Stimulated activated CD4-positive, alpha-beta T cell treated with anti-CD3 and anti-CD28 coated beads, Interleukin-12 subunit alpha, Interleukin-12 subunit beta, amount 100 ng/mL, for 48 hours (primary cell): ENCODE measurements at places on chromosomes 12 and 14.
A peak's percentile ranks its signal among the peaks of the same experiment; 100 is the strongest.

DNA sequence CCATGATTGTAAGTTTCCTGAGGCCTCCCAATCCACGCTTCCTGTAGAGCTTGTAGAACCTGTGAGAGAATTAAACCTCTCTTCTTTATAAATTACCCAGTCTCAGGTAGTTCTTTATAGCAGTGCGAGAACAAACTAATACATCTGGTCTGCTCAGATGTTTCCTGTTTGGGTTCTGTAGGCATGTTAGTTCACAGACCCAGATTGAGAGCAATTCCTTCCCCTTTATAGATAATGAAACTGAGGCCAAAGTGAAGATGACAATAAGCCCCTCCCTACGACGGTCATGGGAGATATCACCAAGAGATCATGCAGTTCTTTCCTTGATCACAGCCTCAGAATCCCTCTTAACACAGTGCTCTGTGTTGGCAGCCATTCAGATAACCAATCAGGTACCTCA is 76.5 kb upstream of the CLMN start:
- DNase-seq: no peak

DNA sequence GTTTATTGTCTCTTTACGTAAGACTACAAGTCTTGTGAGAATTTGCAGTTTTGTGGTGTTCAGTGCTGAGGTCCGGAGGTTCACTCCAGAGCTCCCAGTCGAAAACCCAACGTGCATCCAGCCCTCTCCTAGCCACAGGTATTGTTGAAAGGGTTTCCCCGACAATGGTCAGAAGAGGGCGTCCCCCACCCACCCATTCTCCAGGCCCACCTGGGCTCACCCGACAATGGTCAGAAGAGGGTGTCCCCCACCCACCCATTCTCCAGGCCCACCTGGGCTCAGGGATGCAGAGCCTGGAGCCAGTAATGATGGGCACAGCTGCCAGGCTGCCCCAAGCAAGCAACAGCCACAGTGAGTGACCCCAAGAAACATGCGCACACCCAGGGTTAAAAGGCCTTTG is 126.8 kb upstream of the EVL start:
- no peak for DNase-seq

DNA sequence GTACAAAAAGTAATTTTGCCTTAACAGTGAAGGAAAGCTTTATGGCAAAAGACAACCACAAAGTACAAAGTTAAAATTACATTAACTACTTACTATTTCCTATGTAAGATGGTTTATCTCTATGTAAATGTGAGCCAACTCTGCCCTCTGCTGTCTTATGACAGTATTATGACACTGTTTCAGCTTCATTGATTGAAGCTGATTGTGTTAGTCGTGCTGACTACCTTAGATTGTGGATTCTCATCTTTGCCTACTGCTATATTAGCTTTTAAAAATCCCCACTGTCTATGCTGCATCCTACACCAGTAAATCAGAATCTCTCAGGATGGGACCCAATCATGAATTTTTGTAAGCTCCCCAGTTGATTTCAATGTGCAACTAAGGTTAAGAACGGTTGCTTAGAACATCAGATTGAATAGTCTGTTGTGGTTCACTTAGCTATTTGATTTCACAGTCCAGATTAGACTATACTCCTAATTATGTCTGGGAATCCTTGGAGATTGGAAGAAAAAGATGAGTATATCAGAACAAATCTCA is 12.2 kb upstream of the SPTB start:
- peak; percentile 31 for DNase-seq

DNA sequence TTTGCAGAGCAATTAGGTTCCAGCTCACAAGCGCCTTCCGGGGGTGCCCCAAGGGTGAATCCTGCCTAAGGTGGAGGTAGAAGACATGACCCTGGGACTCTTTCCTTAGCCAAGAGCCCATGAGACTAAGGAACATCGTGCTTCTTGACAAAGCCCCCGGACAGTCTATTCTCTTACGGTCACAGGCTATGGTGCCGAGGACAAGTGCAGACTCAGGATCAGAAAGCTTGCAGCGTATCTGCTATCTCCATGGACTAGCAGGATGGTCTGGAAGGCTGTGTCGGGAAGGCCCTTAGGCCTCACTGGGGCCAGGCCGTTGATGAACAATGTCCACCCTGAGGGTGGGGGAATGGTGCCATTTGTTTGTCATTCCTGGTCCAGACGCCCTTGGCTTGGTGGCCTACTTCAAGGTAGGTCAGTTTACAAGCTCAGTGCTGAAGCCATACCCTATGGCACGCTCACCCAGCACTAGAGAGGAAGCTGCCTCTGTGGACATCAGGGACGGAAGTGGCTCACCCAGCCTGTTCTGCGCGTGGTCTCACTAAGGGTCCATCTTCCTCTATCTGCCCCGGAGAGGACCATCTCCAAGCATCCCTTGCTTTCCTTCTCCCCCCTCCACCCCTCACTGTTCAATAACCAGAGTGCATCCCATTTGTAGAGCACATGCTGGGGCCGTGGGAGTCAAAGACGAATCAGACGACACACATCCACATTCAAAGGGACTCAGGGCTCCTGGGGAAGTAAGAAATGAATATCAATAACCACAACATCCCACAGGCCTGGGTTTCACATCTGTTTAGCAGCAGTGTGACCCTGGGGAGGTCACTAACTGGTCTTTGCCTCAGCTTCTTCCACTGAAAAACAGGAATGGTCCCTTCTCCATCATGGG is 45.0 kb upstream of the IQSEC3 start:
- peak; percentile 33 for DNase-seq

DNA sequence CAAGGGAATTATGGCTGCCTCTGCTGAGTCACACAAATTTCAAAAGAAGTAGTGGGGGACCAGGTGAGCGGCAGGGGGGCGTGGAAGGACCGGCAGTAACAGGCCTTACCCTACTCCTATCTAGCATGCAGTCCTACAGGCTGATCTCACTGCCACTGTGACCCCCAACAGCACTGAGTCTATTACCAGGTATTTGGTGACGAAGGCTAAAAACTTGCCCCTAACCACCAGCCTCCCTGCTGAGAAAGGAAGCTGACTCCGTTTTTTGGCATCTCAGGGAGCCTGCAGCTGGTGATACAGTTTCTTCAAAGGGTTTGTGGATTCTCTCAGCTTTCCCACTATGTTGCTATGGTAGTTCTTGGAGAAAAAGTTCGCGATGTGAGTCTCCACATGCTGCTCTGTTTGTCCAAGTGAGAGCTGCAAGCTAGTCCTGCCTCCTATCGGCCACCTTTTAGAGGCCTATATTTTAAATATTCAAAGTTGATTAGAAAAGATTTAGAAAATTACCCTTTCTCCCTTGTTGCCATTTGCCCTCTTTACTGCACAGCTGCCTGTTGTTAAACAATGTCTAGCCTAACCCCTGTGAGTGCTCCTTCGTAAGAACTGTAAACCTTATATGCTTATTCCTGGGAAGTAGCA is 57.1 kb upstream of the SLCO1B1 start:
- DNase-seq: no peak

DNA sequence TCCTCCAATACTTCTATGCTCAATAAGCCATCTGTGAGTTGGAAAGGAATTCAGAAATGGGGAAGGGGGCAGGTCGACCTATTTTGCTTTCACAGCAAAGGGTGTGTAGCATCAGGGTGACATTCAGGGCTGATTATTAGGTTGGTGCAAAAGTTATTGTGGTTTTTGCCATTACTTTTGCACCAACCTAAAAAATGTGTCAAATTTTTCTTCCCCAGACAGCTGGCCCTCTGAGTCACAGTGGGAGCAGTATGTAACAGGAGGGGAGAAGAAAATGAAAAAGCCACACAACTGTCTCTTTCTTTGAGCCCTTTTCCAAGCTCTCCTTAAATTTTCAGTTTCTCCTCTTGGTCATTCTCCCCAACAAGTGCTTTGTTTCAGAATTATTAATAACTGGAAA is 47.1 kb upstream of the GZMB start:
- no peak for DNase-seq

DNA sequence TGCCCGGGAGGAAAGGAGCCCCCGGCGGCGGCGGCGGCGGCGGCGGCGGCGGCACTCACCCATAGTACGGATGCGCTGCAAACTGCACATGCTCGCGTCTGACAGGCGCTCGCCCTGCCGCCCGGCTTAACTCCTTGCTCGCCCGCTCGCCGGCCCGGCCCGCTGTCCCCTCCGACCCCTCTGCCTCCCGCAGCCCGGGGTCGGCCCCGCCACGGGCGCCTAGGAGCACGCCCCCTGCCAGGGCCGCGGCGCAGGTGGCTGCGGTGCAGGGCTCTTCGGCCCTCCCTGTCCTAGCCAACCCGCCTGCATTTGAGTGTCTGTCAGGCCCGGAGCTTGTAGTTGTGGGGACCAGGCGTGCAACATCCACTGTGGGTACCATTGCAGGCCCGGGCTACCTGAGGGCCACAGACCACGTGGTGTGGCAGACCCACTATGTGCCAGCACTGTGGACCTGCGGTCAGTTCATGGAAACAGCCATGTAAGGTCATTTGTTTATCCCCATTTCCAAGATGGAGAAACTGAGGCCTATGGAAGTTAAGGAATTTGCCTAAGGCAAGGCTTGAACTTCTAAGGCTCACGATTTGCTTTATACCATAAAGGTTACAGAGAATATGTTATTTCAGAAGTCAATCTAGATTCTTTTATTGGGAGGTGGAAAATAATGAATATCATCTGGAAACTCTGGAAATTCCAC is 17.6 kb upstream of the PLEKHH1 start:
- peak; percentile 28 for DNase-seq

DNA sequence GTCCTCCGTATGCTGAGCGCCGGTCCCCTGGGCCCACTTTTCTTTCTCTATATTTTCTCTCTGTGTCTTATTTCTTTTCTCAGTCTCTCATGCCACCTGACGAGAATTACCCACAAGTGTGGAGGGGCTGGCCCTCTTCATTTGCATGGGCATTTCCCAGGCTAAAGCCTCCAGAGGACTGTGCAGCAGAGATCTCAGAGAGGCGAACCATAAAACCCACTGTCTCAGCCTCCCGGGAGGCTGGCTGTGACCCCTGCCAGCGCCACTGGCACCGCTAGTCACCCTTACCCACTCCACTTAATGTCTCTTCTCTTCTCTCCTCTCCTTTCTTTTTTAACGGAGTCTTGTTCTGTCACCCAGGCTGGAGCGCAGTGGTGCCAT is 7.1 kb upstream of the SERPINA9 start:
- DNase-seq: no peak

DNA sequence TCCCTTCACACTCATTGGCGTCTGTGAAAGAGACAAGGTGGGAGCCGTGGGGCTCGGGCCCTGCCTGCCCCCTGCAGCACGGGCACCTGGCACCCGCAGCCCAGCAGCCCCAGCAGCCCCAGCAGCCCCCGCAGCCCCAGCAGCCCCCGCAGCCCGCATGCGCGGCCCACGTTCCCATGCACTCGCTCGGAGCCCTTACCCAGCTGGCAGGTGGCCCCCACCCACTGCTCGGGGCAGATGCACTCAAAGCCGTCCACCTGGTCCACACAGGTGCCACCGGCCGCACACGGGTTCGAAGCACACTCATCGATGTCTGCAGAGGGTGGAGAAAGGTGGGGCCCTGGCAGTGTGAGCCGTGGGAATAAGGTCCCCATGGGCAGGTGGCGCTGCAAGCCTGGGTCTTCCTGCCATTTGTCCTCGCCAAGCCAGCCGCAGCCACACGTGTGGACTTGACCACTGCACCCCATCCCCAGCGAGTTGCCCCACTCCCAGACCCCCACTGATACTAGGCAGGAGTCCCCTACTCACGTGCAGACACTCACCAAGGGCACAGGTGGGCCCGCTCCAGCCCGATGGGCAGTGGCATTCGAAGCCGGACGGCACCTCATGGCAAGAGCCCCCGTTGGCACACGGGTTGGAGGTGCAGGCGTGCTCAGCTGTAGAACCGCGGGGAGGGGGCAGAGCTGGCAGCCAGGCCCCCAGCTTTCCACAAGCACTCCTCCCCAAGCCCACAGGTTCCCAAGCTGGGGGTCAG is 17.3 kb downstream of the JAG2 start:
- DNase-seq: no peak

- no peak for DNase-seq
Observed at GRCh38 chr12:125185740-125186470, 120.7 kb downstream of the AACS start.

DNA sequence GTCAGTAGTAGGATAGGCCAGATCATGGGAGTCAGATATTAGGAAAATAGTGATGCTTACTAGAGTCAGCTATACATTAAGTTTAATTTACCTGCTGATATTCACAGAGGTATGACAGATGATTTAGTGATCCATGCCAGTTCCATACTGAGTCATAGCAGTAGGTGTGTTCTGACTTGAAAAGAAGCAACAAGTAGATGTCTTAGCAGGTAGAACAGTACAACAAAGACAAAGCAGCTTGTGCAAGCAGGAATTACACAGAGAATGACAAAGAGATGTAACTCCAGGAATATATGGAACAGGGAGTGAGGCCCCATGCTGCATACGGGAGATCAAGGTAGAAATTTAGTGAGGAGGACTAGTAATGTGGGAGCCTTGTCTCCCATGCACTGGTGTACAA is 556.9 kb downstream of the SLC16A7 start:
- DNase-seq: no peak

GRCh38 chr12:53223389-53224060 is 8.5 kb downstream of the RARG start:
- DNase-seq: no peak

GRCh38 chr12:108547686-108548085 is 13.3 kb downstream of the SART3 start:
- no peak for DNase-seq

DNA sequence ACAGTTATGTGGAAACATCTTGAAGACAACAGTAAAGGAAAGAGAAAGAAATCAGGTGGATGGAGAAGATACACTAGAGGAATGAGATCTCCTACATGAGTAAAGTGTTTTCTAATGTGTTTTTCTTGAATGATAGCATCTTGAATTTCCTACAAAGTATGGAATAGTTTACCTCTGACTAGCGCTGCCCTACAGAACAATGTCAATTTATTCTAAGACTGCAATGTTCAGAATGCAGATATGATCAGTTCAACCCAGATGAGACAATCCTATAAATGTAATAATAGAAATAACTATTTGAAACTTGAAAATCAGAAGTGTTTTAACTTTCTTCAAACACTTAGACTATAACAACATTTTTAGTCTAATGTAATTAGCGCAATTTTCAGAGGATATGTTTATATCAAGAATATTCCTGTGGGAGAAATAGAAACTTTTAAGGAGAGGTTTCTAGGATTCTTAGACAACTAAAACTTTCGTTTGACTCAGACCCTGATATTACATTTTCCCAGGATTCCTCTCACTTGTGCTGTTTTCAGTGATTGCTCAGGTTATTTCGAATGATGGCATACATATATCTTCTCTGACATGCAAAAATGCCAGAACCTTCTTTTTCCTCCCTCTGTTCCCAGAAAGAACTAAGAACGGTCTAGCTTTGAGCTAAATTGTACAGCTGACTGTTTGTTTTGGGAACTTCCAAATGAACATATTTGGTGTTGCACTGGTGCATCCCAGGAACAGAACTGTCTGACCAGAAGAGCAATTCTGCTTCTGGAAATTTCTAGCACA is 1017.4 kb downstream of the DIO2 start:
- DNase-seq: no peak

GRCh38 chr12:19683178-19683927 is 244.1 kb downstream of the AEBP2 start:
- DNase-seq: no peak

GRCh38 chr12:86623267-86623666 is 367.1 kb upstream of the MGAT4C start:
- no peak for DNase-seq

GRCh38 chr14:101020834-101021370 is 117.4 kb upstream of the RTL1 start:
- no peak for DNase-seq
